ENCODE measurements at places on chromosomes 5 and 9.

DNA sequence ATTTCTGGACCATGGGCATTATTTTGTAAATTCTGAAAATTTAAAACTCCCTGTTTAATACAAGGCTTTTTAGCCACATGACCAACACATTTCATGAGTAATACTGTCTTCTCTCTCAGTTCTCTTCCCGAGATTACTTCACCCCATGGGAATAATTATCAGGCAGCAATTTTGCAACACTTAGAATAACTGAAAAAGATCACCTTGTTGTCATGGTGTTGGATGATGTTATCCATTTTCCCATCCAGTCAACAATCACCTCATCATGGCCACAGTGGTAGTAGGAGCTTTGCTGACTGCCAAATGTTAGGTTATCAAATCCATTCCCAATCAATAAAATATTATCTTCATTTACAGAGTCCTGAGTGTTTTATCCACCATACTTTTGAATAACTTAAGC is 354.9 kb upstream of the ISL1 start:
- DNase-seq: no peak

GRCh38 chr5:135203593-135204036 is 169.6 kb upstream of the PITX1 start:
- DNase-seq: no peak

DNA sequence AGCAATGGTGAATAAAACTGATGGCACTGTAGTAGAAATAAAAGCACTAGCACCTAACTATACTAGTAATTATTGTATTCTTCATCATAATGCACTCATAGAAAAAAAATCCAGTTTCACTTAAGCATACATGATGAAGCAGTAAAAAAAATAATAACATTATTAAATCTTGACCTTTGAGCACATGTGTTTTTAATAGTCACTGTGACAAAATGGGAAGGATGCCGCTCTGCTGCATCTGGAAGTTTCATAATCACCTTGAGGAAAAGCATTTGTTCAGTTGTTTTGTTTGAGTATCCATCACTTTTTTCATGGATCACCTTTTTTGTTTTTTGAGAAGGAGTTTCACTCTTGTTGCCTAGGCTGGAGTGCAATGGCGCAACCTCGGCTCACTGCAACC is 13.2 kb downstream of the OR2K2 start:
- DNase-seq: no peak

DNA sequence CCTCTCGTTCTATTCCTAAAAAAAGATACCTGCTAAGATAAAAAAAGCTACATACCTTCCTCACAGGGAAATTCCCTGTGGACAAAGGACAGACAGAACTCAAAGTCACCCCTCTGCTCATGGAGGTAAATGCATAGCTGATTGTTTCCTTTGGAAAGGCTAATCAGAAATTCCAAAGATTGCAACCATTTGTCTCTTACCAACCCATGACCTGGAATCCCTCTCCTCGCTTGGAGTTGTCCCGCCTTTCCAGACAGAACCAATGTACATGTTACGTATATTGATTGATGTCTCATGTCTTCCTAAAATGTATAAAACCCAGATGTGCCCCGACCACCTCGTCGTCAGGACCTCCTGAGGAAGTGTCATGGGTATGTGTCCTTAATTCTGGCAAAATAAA is 49.2 kb upstream of the LIFR start:
- no peak for DNase-seq

GRCh38 chr5:1746371-1747078 is 53.1 kb downstream of the MRPL36 start:
- DNase-seq: no peak

- no peak for DNase-seq
Observed at GRCh38 chr9:97322105-97322504, 14.6 kb downstream of the CCDC180 start.

- no peak for DNase-seq
Observed at GRCh38 chr9:20396509-20396908, 225.8 kb downstream of the MLLT3 start.

DNA sequence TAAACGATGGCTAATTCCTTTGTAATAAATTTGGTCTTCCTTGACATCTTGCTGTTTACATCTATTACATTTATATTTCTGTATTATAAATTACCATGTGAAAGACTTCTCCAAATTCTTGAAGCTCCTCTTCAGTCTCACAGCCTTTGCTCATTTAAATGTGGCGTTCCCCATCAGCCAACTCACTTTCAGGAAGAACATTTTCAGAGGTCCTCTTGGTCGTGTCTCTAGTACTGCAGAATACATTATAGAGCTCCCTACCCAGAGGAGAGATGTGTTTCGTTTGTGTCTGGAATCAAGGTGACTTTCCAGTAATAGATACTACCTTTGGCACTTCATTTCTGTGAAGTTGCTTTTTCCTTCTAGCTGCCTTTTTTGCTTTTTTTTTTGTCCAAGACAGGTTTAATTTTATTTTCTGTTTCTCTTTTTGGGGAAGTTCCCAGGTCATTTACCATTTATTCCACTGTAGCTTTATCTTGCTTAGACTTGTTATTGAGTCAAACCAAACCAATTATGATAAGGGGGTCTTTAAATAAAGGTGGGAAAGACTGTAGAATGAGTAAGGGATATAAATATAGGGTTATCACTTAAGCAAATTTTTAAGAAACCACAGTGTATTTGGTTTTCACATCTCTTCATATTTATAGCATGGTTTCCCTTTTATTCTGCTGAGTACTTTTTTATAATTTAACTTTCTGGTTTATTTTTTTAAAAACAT is 12.8 kb downstream of the UBE2B start:
- no peak for DNase-seq

All from activated T-helper 9 cell treated with anti-CD3 and anti-CD28 coated beads, Interleukin-2, amount 50 U/mL, for 16 hours (primary cell).